ENCODE measurements at places on chromosomes 5 and 9. TPM values are rescaled to one million over a fixed set of nuclear protein-coding genes. Genes with fewer than 3 reads are reported as not detected.

DNA sequence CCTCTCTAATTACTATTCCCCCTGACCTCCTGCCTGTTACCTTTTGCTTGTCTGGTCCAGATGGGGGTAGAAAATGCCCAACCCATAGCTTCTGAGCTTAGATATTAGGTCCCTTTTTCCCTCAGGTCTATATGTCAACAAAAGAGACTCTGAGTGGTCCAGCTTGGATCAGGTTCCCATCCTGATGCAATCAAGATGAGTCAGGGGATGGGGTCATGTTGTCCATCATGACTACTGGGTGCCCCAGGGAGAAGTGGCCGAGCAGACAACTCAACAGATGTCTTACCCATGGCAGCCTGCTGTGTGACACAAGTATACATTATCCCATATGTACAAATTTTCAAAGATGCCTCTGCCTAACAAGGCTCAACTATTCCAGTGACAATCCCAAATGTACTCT, 9.1 kb upstream of the ANKH start:
- H3K27me3 ChIP-seq = peaks cover 7% of the 10 kb centered on the region
- no peaks in the 10 kb centered on the region for H3K4me1 ChIP-seq
- no peak overlapping the region for H3K4me3 ChIP-seq

GRCh38 chr5:180305481-180305880, 13.6 kb upstream of the MAPK9 start:
- no peaks in the 10 kb centered on the region for H3K4me1 ChIP-seq
- H3K27ac ChIP-seq = no peak overlapping the region
- no peaks in the 10 kb centered on the region for H3K36me3 ChIP-seq
- no peak for DNase-seq
- no peak overlapping the region for H3K4me3 ChIP-seq
- no peaks in the 10 kb centered on the region for H3K27me3 ChIP-seq

Gene TMEM8B
- 23.9 TPM for total RNA-seq

- DNase-seq = no peak
- H3K4me3 ChIP-seq = no peak overlapping the region
- no peaks in the 10 kb centered on the region for H3K27me3 ChIP-seq
- no peak overlapping the region for H3K27ac ChIP-seq
- no peaks in the 10 kb centered on the region for H3K4me1 ChIP-seq
Observed at GRCh38 chr5:38249301-38249700, 9.1 kb upstream of the EGFLAM start.

Gene GEMIN5
- total RNA-seq = 34.3 TPM

DNA sequence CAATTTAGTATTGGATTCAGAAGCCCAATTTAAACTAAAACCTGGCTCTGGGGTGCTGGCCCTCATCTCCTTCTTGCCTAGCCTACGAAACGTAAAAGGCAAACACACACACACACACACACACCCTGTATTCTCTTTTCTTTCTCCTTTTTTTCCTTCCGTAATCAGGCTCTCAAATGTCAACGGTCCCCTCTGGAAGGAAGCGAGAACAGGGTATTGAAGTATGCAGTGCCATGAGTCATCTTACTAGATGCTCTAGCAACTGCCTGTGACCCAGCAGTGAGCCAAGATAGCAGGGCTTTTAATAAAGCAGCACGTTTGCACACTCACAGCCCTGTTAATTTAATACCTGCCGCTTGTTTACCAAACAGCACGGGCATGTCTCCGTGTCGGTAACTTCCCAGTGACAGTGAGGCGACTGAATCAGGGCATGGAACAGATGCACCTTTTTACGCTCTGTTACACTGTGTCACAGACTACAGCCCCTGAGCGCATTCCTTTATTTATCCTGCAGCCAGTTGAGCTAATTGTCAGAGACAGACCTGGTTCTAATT, 243.8 kb downstream of the BNC2 start:
- H3K4me3 ChIP-seq = peak overlapping the region; percentile 14
- no peaks in the 10 kb centered on the region for H3K27me3 ChIP-seq
- H3K27ac ChIP-seq = peak overlapping the region; percentile 51
- H3K4me1 ChIP-seq = peaks cover 41% of the 10 kb centered on the region
